KBM-7 (cell line): ENCODE measurements at places on chromosomes 16 and 17.

DNA sequence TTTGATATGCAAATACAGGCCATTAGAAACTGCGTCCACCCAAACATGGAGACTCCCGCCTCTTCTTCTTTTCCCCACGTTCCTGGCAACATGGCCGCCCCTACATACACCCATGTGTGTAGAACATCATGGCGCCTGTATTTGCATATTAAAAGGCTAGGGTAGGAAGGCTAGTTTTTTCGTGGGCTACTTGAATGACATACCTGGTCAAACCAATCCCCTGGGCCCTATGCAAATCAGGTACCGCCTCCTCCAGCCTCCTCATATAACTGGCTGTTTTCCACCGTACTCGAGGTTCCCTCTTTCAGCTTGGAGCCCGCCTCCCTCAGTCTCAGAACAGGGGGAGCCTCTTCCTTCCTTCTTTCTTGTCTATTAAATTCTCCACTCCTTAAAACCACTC lies 840 bp upstream of the CD300LB start:
- peak; percentile 99 for DNase-seq

DNA sequence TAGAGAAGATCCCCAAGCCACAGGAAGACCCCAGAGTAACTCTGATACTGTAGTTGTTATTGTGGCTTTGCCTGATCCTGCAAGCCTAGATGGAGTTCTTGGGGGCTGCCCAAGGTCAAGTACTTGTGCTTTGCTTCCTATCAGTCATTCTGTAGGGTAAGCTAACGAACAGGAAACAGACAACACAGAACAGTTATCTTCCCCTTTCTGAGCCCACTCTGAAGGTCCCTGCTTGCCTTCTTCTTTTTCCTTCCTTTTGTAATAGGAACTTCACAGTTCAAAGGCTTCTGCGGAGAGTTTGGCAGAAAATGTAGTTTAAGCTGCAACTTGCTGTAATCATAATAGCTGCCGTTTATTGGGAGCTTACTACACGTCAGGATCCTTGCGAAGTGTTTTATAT lies 494.1 kb upstream of the ERCC4 start:
- DNase-seq: peak; percentile 90

- no peak for DNase-seq
These were observed 273.2 kb downstream of the MRTFB start for GRCh38 chr16:14344292-14344691.

- no peak for DNase-seq
These were observed 450.0 kb downstream of the PMP22 start for GRCh38 chr17:14815079-14815478.

GRCh38 chr16:16144416-16144815 lies 78.9 kb downstream of the ABCC6 start:
- no peak for DNase-seq

DNA sequence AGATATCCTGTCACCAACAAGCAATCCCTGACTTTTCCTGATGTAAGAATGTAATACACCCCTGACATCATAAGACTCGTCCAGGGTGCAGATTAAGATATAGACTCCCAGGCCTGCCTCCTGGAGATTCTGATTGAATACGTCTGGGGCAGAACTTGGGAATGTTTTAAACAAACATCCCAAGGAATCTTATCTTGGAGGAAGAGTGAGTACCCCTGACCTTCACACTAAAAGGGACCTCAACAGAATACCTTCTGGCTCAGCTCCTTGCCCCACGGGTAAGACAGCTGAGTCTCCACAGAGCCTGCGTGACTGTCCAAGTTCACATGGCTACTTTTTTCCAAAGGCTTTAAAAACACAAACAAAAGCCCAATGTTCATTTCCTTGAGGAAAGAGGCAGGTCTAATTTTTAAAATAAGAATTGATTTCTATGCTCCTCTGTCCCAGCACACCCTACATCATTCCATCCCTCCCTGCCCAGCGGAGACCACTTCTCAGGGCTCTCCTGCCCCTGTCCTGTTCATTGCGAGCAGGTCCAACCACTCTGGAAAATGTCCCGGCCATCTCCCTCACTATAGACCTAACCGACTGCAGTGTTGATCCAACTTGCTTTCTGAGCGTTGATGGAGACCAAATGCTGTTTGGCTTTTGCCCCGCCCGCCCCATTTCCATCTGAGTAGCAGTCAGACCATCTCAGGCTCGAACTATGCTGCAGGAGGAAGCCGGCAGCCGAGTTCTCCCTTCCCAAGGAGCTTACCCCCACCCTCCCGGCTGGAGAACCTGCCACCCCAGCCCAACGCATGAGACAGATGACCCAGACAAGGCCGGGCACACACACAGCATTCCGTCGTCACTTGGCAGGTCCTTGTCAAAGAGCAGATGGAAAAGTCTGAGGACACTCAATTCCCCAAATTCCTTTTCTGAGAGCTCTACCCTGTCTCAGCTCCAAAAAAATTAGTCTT lies 44.1 kb upstream of the MYH10 start:
- DNase-seq: no peak

GRCh38 chr16:51523400-51523799 lies 372.3 kb upstream of the SALL1 start:
- no peak for DNase-seq

DNA sequence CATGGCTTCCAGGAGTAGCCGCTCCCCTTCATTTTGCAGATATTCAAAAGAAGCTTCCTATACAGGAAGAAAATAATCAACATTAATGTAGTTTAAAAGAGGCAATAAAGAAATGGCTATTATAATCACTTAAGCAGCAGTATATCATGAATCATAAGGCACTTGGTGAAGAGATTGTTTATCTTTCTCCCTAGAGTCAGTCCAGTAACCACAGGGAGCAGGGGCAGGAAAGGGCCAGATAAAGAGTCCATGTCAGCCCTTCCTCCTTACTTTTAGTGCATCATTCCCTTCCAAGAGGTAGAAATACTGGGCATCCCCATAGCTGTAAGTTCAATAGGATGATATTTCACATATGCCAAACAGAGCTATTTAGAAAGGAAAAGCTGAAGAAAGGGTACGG lies 184.6 kb upstream of the C17orf78 start:
- no peak for DNase-seq

DNA sequence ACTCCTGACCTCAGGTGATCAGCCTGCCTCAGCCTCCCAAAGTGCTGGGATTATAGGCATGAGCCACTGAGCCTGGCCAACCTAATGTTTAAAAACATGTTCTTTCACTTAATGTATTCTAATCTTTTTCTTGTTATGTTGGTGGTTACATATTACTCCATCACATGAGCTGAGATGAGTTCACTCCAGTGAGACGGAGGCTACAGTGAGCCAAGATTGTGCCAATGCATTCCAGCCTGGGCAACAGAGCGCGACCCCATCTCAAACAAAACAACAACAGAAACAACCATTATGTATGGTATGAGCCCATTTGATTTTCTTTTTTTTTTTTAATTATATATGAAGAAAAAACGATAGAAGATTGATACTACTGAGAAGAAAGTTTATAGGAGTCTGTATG lies 39.6 kb downstream of the SLC39A11 start:
- DNase-seq: no peak

DNA sequence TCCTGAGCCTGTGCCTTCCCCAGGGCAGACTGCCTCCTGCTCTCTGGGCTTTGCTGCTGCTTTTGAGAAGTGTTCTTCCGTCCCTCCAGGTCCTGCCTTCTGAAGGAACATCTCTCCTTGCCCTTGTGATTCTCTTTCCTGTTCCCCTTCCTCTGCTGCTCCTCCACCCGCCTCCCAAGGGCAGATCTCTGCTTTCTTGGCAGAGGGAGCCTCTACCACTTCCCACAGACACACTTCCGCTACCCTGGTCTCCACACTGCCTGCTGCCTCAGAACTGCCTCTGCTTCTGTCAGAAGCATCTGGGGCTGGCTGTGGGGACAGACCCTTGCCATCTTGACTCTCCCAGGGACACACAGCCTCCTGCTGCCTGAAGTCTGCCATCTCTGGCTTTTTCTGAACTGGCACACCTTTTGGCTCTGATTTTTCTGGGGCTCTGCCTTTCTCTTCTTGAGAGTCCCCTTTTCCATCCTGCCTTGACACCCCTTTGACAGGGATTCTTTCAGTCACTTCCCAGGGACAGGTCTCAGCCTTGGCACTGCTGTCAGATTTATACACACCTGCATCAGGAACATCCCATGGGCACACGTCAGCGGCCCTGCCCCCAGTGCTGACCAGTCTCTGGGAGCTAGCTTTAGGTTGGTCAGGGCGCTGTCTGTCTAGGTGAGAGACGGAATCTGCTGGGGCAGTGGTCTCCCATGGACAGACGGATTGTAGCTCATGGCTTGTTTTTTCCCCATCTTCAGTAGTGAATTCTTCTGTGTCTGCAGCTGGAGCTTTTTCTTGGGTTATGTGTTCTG lies 16.6 kb downstream of the GPR179 start:
- peak; percentile 72 for DNase-seq

DNA sequence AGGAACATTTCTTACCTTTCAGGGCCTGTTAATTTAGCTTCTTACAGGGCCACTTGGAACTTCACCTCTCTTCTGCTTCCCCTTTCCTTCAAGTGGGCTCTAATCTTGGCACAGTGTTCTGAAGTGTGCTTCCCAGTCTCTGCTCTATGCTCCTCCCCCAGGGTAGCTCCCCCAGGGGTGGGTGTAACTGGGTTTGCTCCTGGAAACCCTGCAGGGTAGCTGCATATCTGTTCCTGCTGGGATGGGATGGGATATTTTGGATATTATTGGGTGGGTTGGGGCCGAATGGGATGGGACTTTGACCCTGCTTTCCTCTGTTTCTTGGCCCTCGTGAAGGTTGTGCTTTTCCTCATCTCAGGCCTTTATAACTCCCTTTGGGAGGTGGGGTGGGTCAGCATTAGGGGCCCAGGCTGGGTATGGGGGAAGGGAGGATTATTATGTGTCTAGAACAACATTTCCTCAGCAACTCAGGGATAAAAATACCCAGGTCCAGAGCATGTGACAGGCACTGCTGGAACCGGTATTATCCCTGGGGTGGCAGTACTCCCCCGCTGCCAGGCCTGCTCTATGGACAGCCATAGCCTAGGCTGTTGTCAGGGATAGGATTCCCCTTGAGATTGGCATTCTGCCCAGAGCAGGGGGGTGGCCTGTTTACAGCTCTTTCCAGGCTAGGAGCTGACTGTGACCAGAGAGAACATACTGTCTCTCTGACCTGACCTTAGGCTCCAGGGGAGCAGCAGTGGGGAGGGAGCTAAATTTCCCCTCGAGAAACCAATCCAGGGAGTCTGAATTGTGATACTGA lies 5.0 kb downstream of the NFE2L1 start:
- DNase-seq: peak; percentile 48

GRCh38 chr16:12729448-12729847 lies 74.2 kb downstream of the CPPED1 start:
- DNase-seq: no peak

GRCh38 chr16:5442054-5442453 lies 344.5 kb upstream of the EEF2KMT start:
- no peak for DNase-seq

DNA sequence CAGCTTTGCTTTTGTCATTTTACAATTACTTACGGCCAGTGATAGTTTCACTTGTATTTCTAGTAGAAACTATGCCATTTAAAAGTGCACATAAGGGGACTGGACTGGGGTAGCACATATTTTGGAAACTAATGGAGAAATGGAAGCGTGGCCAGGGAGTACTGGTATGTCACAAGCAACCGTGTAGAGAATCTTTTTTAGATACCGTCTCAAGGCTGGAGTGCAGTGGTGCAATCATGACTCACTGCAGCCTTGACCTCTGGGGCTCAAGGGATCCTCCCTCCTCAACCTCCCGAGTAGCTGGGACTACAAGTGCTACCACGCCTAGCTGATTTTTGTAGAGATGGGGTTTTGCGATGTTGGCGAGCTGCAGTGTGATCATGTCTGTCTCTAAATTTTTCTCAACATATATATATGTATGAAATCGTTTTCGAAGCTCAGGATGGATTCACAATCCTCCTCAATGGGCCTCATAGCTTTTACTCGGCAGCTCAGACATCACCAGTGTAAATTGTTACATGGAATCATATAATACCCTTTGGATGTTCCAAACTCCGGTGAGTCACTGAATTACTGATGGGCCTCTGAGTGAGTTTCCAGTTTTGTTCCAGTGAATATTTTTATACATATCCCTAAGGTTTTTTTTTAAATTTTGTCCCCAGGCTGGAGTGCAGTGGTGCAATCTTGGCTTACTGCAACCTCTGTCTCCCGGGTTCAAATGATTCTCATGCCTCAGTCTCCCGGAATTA lies 51.7 kb downstream of the ZNF778 start:
- no peak for DNase-seq
